Kidney tubule cell (primary cell): ENCODE measurements at places on chromosomes 5 and 9.
A peak's percentile ranks its signal among the peaks of the same experiment; 100 is the strongest.

DNA sequence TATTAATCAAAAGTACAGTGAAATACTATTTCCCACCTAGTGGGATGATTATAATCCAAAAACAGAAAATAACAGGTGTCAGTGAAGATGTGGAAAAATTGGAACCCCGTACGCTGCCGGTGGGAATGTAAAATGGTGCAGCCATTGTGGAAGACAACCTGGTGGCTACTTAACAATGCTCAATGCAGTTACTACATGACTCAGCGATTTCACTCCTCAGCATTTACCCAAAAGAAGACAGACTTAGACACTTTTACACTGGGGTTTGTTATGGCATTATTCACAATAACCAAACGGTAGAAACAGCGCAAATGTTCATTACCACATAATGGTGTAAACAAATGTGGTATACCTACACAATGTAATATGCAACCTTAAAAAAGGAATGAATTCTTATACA lies 23.9 kb downstream of the SECISBP2 start:
- no peak for DNase-seq

GRCh38 chr9:132005899-132006298 lies 73.8 kb downstream of the MED27 start:
- DNase-seq, result no peak

DNA sequence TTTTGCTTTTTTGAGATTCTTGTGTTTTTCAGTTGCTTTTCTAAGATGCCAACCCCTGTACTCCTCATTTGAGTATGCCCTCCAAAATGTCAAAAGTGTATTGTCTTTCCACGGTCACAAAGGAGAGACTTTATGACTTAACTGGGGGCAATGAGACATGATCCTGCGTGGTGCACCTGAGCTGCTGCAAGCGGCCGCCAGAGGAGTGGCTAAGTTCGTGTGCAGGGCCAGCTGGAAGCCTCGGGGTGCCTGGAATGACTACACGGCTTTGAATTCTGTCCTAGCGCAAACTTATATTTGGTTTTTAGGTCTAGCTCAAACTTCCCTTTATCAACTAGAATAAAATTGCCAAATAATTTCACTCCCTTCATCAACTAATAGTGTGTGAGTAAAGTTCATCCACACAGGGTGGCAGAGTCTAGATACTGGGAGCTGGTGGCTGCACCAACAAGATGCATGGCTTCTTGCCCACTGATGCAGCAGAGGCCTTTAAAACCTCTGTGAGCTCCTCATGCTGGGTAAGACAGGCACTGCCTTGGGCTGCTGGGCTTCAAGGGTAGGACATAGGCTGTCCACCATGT lies 4.7 kb downstream of the GADD45G start:
- DNase-seq, result no peak

DNA sequence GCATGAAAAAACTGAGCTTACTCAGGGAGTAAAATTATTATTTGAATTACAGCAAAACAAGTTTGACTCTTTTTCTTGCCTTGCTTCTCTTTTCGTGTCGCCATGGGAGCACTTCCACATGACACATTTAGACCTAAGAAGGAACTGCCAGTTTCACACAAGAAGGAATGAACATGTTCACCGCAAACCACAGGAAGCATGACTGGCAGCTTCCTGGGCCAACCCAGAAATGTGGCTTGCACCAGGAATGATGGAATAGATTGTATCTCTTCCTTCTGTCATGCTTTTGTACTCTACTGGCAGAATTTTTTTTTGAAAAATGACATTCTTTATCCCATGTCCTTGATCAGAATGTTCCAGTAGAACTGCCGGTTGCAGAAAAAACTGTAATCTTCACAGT lies 32.9 kb upstream of the MAN2A1 start:
- DNase-seq, result peak; percentile 86

GRCh38 chr5:180670586-180671359 lies 21.4 kb upstream of the FLT4 start:
- peak; percentile 50 for DNase-seq

- DNase-seq, result no peak
These were observed 248.0 kb downstream of the DRD1 start for GRCh38 chr5:175195698-175196656.

GRCh38 chr5:132370181-132370970 lies 866 bp downstream of the SLC22A5 start:
- no peak for DNase-seq

DNA sequence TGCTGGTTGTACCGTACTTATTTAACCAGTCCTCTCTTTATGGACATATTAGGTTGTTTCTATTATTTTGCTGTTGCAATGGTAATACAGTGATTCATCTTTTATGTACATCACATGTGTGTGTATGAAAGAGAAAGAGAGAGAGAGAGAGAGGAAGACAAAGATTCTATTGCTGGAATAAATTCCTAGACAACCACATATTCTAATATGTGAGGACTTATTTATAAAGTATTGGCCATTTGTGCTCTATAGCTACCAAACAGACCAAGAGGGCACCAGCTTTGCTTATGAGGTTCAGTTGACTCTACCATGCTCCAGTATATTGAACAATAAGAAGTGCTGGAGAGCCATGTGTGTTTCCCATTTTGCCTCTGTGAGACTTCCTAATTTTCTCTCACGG lies 513.5 kb downstream of the DMAC1 start:
- DNase-seq, result no peak

DNA sequence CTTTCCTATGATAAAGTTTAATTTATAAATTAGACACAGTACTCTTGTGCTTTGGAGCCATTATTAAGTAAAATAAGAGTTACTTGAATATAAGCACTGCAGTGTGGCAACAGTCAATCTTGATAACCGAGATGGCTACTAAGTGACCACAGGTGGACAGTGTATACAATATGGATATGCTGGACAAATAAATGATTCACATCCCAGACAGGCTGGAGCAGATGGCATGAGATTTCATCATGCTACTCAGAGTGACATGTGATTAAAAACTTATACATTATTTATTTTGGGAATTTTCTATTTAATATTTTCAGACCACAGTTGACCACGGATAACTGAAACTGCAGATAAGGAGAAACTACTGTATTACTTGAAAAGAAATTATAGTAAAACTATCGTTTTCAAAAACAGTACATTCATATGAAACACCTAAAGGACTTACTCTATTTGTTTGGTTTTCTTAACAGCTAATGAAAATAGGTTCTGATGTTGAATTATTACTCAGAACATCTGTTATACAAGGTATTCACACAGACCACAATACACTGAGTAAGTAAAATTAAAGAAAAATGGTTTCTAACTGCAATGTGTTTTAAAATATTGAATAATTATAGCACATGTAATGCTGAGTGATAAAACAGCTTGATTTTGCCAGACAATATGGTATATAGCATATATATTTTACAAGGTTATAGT lies 16.0 kb downstream of the LYRM7 start:
- no peak for DNase-seq

DNA sequence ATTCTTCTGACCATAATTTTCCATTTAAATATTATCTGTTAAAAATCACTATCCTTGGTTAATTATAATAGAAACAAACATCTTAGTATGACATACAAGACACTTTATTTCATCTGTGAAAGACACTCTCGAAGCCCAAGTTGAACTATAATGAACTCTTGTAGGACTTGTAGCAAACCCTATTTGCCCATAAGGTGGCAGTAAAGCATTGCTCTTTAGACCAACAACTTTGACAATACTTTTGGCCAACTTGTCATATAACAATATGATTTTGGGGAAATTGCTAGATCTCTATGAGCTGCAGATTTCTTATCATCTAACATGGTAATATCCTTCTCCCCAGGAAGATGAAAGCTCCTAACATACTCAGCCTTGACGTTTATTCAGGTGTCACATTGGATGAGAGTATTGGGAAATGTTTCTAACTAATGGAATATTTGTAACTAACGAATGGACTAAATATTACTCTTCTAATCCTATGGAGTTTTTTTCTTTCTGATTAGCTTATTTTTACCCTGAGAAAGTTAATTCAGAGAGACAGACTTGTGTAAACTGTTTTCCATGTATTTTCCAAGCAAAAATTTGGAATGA lies 11.0 kb downstream of the SPINK14 start:
- DNase-seq, result peak; percentile 64

- DNase-seq, result peak; percentile 84
These were observed at the start of gene CAPSL for GRCh38 chr5:35938568-35939227. TSS of gene CAPSL (minus strand) at chr5:35938622. CDS start at chr5:35921120, 17,502 bp downstream.

DNA sequence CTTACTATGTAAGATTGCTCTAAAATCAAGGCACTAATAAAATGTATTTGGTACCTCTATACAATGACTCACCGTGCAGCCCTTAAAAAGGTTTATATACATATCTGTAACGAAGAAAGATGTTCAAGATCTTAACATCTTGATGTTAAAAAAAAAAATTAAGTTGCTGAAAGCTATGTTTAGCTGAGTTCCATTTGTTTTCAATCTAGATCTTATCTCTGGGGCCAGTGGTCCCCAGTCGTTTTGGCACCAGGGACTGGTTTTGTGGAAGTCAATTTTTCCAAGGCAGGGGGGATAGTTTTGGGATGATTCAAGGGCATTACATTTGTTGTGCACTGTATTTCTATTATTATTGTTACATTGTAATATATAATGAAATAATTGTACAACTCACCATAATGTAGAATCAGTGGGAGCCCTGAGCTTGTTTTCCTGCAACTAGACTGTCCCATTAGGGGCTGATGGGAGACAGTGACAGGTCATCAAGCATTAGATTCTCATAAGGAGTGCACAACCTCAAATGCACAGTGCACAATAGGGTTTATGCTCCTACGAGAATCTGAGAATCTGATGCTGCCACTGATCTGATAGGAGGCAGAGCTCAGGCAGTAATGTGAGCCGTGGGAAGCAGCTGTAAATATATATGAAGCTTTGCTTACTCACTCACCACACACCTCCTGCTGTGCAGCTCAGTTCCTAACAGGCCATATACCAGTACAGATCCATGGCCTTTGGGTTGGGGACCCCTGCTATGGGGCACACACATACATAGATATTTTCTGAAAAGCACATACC lies 27.6 kb upstream of the TSLP start:
- no peak for DNase-seq

- DNase-seq, result peak; percentile 42
These were observed 1.4 kb downstream of the ERGIC1 start for GRCh38 chr5:172835290-172835993.

GRCh38 chr5:156522651-156523529 lies 195.9 kb downstream of the SGCD start:
- DNase-seq, result no peak

- peak; percentile 58 for DNase-seq
These were observed 35.9 kb downstream of the TGFBR1 start for GRCh38 chr9:99140685-99141314.

DNA sequence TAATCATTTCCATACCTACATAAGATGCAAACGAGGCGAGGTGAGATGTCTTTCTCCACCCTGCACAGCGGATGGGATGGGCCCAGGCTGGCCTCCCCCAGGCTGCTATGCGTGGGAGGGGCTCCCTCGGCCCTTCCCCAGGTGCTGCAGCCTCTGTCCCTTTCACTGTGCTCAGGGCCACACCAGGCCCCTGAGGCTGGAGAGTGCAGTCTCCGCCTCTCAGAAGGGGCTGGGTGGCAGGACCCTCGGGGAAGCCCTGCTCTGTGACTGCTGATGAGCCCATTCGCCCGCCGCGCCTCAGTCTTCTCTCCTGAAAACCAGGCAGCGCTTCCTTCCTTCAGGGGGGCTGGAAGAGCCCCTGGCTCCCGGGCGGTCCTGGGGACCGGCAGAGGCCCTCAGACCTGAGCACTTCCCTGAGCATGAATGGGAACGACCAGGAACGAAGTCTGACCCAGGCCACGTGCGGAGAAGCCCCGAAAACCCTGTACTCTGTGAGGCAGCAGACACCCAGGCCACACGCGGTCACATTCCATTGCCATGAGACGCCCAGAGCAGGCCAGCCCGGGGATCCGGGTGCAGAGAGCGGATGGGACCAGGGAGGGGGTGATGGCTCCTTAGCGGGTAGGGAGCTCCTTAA lies 21.9 kb upstream of the NOTCH1 start:
- peak; percentile 88 for DNase-seq

GRCh38 chr5:10685115-10685521 lies 75.9 kb downstream of the DAP start:
- no peak for DNase-seq

- peak; percentile 26 for DNase-seq
These were observed 214.0 kb upstream of the DAB2 start for GRCh38 chr5:39638813-39639212.

DNA sequence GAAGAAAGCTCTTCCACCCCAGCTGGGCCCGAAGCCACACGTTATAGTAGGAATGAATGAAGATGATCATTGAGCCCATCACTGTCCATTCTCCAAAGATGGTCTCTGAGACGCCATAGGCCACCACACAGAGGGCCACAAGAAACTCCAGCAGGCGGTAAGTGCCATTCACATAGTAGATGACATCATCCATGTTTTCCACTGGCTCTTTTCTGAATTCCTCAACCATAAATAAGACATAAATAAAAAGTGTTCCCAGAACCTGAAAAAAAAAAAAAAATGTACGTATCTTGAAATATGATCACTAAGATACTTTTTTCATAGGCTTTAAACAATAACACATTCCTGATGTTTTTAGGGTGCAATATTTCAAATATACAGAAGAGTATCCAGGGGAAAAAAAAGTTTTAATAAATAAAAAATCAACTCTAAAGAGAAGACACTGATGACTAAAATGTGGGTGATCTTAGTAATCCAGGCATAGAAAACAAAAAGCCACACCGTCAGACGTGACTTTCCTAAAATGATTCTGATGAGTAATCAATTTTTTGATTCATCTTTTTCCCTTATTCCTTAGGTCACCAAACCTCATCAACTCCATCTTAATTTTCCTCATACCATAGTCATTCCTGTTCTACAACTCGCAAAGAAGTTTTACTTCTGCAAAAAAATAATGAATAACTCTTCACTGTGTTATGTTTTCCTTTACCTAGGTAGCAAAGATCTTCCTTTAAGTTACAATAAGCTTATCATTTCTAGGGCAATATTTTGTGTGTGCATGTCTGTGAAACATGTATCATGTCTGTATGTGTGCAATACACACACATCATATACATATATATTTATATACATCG lies 47.8 kb downstream of the RNF145 start:
- no peak for DNase-seq

- DNase-seq, result no peak
These were observed 31.9 kb downstream of the OR2K2 start for GRCh38 chr9:111298111-111298510.

DNA sequence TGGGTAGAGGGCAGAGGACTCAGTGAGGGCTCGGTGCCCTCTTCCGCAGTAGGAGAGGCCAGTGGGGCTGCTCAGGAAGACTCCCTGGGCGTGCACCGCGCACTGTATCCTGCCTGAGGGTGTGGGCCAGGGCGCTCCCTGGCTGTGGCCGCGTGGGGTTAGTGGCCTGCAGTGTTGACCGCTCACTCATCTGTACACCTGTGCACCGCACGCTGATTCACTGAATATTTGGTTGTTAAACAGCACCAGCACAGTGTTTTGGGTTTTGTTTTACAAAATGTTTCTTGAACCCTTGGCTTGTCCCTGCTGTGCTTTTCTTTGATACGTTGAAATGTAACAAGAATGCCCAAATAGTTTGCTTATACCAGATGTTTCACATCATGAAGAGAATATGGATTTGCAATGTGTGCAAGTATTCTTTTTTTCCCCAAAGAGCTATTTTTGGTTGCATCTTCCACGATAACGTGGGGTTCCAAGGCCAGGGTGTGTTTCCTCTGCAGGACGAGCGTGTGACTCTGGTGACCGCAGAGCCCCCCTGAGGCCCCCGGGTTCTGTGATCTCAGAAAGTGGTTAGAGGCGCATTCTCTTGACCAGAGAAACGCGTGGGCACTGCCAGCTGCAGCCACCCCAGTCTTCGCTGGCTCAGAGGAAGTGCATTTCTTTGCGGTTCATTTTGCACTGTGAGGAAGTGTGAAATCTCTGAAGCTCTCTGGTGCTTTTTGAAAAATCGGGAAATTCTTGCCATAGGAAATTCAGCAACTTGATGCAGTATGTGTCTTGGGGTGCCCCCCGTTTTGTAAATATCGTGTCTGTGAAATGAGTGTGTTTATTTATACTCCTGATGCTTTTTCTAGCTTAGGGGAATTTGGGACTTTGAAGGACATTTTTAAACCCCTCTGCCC lies 46.9 kb downstream of the AHRR start:
- no peak for DNase-seq
